ENCODE measurements at places on chromosomes 7 and 10.

- no peak for DNase-seq
Observed at GRCh38 chr10:107059068-107059804, 105.3 kb downstream of the SORCS1 start.

GRCh38 chr10:63206576-63206975 is 73.4 kb downstream of the NRBF2 start:
- DNase-seq: no peak

- DNase-seq: no peak
Observed at GRCh38 chr10:73899423-73899822, 11.5 kb upstream of the PLAU start.

GRCh38 chr7:111098011-111098925 is 7.3 kb downstream of the LRRN3 start:
- peak; percentile 44 for DNase-seq

DNA sequence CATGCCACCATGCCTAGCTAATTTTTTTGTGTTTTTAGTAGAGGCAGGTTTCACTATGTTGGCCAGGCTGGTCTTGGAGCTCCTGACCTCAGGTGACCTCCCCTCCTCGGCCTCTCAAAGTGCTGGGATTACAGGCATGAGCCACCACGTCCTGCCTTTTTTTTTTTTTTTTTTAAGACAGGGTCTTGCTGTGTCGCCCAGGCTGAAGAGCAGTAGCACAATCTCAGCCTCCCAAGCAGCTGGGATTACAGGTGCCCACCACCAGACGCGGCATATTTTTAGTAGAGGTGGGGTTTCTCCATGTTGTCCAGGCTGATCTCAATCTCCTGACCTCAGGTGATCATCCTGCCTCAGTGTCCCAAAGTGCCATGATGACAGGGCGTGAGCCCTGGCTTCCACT is 14.4 kb upstream of the SRPK2 start:
- DNase-seq: no peak

- DNase-seq: no peak
Observed at GRCh38 chr7:151497306-151497871, 22.3 kb downstream of the RHEB start.

- no peak for DNase-seq
Observed at GRCh38 chr10:100038561-100039071, 28.9 kb upstream of the DNMBP start.

- DNase-seq: no peak
Observed at GRCh38 chr7:1224086-1224716, 8.5 kb upstream of the UNCX start.

GRCh38 chr7:50739744-50740435 is 42.8 kb downstream of the GRB10 start:
- no peak for DNase-seq

- no peak for DNase-seq
Observed at GRCh38 chr7:152968514-152968913, 209.0 kb downstream of the ACTR3B start.

- DNase-seq: no peak
Observed at GRCh38 chr10:117246997-117247671, 6.2 kb downstream of the SLC18A2 start.

GRCh38 chr7:47520406-47520805 is 61.5 kb downstream of the TNS3 start:
- DNase-seq: peak; percentile 97

Data from inflammatory macrophage treated with lipopolysaccharide for 1 hour (primary cell).